ENCODE measurements at places on chromosomes 6 and 20.

DNA sequence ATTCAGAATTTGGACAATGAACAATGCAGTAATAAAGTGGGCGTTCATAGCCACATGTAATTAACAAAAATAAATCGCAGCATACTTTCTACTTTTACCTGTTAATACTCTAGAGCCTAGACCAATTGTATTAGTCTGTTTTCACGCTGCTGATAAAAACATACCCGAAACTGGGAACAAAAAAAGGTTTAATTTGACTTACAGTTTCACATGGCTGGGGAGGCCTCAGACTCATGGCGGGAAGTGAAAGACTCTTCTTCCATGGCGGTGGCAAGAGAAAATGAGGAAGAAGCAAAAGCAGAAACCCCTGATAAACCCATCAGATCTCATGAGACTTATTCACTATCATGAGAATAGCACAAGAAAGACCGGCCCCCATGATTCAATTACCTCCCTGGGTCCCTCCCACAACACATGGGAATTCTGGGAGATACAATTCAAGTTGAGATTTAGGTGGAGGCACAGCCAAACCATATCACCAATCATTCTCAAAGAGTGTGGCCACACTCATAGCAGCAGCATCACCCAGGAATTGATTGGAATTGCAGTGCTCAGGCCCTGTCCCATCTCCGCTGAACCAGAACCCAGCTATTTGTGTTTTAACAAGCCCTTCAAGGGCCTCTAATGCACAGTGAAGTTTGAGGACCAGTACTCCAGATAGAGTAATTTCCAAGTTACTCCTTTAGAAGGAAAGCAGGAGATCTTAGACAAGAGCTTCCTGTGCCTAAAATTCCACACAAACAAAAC lies 650.0 kb downstream of the KIF16B start:
- DNase-seq, result no peak

DNA sequence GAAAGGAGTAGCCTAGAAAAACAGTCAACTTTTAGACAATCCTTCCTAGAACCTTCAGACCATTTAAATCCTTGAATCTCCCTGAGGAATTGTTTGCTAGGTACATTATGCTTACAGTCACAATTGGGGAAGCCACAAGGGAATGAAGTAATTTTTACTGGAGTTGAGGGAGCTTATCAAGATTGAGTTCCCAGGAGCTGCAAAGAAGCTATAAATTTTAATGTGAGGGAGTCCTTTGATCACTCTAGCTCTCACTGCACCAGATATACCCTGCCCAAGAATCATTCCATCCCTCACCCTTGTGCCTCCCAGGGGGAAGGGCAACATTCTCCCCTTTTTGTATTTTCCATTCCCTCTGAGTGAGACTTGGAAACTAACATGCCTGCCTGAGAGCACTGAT lies 12.3 kb upstream of the ZNF165 start:
- no peak for DNase-seq

DNA sequence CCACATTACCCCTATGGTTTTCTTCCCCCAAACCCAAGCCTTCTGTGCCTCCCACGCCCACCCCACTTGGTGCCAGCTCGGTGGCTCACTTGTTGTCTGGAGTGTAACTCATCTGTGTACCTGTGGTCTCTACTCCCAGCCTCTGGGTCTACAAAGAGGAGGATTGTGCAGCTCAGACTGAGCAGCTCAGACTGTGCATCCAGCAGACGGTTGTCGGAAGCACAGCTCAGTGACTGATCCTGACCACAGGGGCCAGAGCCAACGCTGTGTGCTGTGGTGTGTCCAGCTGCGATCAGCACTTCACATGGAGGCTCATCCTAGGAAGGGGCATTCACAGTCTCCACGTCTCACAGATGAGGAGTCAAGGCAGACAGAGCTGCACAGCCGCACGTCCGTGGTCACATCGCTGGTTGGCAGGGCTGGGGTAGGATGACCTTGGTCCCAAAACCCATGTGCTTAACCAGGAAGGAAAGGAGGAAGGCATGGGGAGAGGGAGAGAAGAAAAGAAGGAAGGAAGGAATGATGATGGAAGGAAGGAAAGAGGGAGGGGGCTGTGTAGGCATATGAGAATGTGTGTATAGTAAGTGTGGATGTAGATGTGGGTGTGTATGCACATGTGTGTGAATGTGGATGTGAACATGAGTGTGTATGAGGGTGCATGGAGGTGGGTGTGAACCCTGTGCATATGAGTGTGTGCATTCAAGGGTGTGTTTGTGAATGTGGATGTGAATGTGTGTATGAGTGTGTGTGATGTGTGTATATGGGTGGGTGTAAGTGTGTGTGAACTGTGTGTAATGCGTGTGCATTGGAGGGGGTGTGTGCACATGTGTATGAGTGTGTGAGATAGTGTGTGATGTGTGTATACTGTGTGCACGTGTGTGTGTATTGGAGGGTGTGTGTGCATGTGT lies 28.2 kb upstream of the STX16 start:
- DNase-seq, result no peak

DNA sequence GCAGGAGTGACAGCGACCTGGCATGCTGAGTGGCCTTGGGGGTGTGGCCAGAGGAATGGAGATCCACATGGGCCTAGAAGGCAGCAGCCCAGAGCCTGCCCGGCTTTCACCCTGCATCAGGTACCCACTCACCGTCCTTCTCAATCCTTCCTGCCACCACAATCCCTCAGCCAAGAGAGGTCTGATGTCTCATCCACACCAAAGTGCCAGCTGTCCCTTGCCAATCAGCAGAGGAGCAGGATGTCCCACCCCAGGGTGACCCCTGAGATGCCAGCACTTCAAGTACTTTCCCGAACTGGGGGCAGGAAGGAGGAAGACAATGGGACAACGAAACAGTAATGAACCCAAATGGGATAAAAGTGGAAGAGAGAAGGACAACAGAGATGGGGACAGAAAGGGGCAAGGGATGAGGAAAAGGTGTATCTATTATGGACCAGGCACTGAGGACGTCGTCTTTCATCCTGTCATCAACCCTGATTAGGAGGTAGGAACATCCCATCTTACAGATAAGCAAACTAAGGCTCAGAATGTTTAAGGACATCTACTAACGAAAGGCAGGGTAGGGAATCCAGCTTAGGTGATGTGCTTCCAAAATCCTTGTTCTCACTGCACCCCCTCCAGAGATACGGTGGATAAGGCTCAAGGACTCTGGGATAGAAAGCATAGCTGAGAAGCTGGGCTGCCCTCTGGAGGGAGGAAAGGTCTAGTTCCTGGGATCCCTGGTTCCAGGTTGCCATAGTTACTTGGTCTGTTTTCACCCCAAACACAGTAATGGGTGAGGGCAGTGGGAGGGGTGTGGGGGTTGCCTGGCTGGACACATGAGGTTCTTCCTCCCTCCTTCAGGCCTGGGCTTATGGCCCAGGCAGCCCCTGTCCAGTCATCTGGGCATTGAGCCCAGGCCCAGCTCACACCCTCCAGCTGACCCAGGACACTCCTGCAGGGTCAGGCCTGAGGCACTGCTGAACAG lies 4.5 kb upstream of the TNXB start:
- DNase-seq, result peak; percentile 27

DNA sequence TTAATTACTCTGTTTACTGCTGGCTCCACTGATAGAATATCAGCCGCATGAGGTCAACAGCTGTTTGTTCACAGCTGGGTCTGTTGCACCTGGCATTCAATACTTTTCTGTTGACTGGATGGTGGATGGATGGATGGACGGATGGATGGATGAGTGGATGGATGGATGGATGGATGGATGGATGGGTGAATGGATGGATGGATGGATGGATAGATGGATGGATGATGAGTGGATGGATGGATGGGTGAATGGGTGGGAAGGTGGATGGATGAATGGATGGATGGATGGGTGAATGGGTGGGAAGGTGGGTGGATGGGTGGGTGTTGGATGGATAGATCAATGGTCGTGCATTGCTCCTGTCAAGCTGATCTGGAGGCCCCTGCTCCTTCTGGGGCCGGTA lies 422.2 kb upstream of the SULF2 start:
- no peak for DNase-seq

DNA sequence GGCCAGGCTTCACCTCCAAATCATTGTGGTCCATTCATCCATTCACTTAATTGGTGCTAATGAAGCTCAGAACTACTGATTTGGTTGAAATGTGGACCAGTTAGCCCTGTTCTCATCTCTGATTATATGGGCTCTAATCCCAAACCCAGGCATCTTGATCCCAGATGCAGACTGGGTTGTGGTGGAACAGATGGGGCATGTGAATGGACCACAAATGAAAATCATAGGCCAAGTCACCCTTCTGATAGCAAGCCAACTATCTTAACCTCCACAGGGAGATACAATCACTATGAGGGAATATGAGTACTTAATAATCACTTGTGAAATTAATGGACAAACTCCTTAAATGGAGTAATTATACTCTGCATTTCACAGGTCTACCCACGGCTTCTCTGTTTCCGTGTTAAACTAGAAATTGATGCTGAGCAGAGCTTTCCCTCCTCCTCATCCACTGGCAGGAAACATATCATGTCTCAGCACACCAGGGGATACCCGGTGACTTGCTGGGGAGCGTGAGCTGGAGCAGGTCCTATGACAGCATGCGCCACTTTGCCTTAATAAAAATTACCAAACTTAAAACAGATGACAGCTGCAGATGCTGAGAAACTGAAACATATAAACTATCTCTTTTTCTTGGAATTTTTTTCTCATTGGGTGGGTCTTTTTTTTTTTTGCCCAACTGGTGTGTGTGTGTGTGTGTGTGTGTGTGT lies 108.8 kb upstream of the HEY2 start:
- no peak for DNase-seq

DNA sequence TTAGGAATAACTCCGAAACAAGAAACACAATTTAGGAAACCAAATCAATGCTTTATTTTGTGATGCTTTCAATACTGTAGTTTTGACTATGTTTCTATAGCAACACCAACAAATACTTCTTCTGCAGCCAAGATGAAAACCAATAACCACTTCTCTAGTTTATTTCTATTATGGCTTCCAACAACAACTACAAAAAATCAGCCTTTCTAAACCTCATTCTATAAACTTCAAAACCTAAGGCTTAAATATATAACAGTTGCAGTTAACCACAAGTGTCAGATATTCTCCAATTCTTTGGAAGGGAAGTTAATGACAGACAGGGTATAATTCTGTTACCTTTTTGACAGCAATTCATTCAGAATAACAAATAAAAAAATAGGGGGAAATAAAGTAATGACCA lies 80.9 kb downstream of the EPB41L2 start:
- no peak for DNase-seq

GRCh38 chr6:31898383-31899011 lies 999 bp upstream of the EHMT2 start:
- peak; percentile 40 for DNase-seq

- DNase-seq, result no peak
Measured at GRCh38 chr20:60627751-60628565, 624.1 kb upstream of the CDH4 start.

GRCh38 chr20:63501818-63502670 lies 3.2 kb upstream of the EEF1A2 start:
- DNase-seq, result no peak

DNA sequence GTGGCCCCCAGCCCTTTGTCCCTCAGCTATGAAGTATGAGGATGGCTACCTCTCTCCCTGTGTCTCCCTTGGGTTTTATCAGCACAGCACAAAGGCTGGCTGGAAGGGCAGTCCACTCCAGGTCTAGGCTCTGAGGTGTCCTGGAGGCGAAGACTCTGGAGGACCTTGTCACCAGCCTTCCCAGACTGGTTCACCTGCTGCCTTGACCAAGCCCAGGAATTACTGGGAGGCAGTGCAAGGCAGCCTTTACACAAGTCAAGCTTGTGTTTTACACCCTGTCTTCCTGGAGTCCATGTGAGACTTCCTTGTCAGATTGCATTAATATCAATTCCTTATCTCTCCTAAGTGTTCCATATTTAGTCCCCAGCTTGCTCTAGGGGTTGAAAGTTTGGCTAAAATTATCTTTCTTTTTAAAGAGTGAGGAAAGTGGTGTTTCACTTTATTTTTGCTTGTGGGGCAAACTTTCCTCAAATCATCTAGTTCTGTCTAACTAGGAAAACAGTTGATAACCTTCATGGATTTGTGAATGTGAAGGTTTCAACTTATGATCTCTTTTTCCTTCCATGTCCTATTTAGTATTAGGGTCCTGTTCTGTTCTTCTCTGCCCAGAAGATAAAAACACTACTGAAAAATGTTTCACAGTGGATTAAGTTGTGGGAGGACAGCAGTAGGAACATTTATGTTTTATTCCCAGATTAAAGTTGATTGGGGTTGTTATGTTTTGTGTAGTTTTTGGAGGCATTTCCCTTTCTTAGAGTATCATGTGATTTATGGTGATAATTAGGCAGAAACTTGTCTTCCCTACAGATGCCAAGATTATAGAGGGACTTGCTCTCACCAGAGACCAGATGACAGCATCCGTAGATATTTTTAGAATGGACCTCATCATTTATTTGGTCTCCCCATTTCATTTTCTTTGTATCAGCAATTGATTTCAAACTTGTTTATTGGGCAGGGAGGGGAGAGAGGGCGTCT lies 114.8 kb downstream of the FOXO3 start:
- no peak for DNase-seq

DNA sequence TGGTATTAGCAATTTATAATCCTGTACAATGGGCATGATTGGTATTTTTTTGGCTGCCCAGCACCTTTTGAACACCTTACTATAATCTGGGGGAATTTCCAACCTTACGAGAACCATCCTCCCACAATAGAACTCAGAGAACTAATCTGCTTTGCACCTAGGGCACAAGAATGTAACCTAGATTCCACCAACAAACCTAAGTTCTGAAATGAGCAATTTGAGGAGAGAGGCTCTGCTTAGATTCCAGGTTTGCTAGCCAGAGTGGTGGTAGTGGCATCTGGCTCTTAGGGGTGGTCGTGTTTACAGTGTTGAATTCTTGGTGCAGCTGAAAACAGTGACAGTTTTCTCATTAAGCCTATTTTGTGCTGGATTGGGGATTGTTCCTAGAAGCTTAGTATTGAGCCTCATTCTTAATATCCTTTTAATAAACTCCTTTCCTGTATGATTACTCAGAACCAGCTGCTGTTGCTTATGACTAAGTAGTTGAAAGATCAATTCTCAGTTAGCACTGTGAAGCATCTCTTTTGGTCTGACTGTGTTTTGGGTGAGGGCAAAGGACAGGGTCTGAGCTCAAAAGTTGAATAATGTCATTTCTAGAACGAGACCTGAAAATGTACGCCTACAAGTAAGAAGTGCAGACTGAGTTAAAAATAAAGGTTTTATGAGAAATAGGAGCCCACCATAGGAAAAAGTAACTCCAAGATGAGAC lies 385.6 kb downstream of the CDKAL1 start:
- DNase-seq, result no peak

DNA sequence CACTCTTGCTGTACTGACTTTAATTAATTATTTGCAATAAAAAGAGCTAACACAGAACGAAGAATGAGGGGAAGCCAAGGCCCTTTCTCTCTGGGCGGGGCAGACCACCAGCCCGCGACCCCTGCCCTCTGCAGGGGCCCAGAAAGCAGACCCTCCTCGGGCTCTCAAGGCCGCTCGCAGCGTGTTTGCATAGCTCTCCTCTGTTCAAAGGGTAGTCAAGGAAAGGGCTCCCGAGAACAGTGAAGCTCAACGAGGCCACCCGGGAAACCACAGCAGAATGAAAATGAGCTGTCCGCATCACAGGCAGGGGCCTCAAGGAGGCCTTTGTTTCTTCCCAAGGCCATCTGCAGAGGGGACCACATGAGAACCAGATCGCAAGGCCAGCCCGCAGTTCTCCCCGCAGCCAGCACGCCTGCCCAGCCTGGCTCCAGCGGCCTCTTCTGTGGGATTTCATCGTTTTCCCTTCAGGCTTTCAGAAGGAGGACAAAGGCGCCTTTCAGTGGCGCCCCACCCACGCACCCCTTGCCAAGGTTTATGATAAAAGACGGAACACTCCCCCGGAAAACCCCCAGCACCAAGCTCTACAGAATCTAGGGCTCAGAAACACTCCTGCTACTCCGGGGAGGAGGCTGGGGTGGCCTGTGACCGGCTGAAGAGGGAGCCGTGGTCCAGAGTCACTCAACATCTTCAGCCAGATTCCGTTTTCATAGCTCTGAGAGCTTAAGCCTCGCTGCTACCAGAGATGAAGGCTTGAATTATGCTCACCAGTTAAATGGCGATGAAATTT lies 25.3 kb downstream of the ACSS1 start:
- DNase-seq, result no peak

All from kidney glomerular epithelial cell (primary cell).